CD4-positive, alpha-beta T cell treated with Interleukin-21 for 1 hour (primary cell): ENCODE measurements at places on chromosomes 6 and 20.

GRCh38 chr6:57190140-57190539 is 18.0 kb downstream of the BAG2 start:
- no peak for DNase-seq

DNA sequence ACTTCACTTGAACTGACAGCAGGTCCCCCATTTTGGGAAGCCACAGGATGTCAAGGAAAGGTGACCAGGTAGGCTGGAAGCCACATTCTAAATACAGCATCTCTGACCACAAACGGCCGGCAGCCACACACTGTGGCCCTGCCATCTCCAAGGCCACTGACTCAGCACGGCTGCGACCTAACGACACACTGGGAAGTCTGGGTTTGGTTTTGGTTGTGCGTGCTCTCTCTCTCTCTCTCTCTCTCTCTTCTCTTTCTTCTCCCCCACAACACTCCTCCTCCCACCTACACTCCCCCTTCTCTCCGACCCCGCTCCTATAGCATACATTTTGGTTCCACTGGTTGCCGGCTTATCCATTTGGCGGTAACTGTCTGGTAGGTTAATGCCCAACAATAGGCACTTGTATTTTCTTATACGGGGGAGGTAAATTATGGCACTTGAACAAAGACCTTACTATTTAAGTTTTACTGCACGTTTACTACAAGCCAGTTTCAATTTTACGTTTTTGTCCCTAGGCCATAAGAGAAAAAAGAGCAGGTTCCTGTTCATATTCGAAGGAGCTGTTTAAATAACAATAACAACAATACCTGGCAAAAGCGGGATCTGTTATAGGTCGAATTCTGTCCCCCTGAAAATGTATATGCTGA is 103.6 kb downstream of the GMDS start:
- no peak for DNase-seq

GRCh38 chr6:96963403-96963802 is 38.9 kb downstream of the KLHL32 start:
- DNase-seq: no peak

- no peak for DNase-seq
Measured at GRCh38 chr20:4087923-4088322, 72.6 kb upstream of the RNF24 start.

DNA sequence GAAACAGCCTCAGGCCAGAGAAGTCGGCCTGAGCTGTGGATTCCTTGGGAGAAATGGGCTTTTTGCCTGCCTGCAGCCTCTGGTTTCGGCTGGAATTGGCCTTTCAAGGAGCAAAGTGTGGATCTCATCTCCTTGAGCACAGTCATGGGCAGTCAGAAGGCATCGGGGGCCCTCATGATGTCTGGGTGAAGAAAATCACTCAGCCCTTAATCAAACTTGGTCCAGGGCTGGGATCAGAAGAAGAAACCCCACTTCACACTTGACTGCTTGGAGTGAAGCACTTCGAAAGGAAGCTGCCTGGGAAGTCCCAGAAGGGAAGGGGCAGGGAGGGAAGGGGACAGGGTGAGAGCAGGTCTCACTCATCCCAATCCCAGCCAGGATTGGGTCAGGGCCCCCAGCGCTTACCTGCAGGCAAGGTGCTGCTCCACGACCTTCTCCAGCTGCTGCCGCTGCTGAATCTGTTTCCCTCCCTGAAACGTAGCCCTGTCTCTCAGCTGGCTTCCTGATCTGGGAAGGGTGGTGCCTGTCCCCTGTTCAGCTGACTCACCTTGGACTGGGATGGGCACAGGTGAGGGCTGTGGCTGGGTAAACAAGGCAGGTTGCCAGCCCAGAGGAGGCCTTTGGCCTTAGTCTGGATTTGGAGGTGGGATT is at the start of gene SDCBP2:
Gene SDCBP2 (minus strand): TSS at position 460 of the 651 bp plus-strand sequence. CDS start 8,723 bp downstream, outside the sequence.
- no peak for DNase-seq
